Activated CD4-positive, alpha-beta T cell treated with anti-CD3 and anti-CD28 coated beads for 4 hours (primary cell): ENCODE measurements at places on chromosomes 1 and 21.

- DNase-seq = no peak
Measured at GRCh38 chr1:228005511-228006033, 1.2 kb upstream of the WNT3A start.

GRCh38 chr1:165675794-165676193, 22.6 kb downstream of the ALDH9A1 start:
- no peak for DNase-seq

- DNase-seq = no peak
Measured at GRCh38 chr21:15793550-15794235, 63.9 kb downstream of the USP25 start.

DNA sequence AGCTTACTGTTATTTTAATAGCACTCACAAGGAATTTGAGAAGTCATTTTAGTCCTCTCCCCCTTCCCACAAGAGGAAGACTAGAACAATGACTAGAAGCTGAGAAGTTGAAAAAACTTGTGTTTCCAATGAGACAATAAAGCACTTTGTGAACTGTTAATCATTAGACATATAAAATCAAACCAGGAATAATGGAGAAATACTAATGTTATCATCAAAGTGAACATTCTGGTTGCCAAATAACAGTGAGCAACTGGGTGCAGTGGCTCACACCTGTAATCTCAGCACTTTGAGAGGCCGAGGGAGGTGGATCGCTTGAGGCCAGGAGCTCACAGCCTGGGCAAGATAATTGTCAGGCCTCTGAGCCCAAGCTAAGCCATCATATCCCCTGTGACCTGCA, 54.0 kb upstream of the RASAL2 start:
- DNase-seq = no peak

DNA sequence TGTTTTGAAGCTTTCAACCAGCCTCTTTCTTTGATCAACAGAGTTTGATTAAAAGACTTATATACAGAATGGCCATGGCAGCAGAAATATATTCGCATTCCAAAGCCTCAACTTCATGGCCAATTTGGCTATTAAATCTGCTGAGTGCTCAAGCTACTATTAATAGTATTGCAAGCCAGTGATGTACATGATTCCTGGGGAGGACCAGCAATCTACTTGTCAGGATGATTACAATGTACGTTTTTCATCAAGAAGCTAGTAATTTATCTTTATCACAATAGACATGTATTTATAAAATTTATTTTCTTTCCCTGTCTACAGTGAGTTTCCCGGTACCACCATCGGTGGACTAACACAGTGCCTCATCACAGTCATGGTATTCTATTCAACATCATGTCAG, 515.5 kb downstream of the AMY1C start:
- DNase-seq = no peak

DNA sequence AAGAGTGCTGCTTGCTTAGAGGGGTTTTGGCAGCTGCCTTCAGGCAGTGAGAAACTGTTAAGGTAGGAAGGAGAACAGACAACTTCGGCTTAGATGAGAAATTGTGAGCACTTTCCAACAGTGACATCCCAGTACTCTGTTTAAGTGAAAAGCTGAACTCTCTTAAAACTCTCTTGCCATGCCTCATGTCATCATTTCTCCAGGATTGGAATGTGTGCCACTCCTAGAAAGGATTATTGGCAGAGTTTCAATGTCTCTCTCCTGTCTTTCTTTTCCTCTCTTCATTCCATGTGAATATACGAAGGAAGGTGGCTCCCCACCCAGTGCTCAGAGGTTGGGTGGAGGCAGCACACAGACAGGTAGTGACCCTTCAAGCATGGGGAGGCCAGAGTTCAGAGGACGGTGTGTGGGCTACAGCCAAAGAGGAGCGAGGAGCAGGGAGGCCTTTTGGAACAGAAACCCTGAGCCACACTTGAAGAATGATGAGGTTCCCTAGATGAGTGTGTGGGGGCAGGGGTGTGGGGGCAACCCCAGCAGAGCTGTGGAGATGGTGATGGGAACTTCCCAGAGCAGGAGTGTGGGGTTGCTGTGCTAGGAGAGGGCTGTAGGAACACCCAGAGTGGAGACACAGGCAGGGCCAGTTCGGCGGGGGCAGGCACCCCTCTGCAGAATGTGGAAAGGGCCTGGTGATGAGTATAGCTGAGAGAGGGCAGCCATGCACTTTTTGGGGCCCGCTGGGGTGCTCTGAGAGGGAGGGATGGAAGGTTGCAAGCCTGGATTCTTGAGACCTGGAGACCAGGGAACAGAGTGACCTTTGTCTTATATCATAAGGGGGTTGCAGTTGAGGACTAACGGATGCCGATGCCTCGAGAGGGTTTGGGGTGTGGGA, 58.8 kb downstream of the GALNT2 start:
- DNase-seq = no peak
